ENCODE measurements at places on chromosomes 3 and 15. TPM values are rescaled to one million over a fixed set of nuclear protein-coding genes. Genes with fewer than 3 reads are reported as not detected.

The GOLGA8T gene
- total RNA-seq: not detected

The DENND4A gene
- total RNA-seq: 34.6 TPM

The GRM7 gene
- 0.86 TPM for total RNA-seq

The PCSK6 gene
- 12.3 TPM for total RNA-seq
